Activated CD4-positive, alpha-beta T cell treated with anti-CD3 and anti-CD28 coated beads for 4 hours (primary cell): ENCODE measurements at places on chromosomes 6 and 20.

DNA sequence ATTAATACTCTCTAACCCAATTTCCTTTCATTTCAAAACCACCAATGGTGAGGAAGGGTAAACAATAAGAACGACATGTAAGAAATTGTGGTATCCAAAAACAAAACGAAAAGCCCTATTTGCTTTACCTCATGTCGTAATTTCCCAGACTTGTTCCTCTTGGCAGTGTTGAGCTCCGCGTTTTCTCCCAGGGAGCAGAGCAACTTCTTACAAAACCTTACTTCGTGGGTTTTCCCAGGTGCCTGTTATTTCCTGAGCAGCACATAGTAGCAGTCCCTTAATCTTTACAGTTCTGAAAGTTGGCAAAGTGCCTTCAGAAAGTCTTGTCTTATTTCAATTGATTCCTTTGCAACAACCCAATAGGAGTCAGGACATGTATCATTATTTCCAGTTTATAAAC is 207.9 kb upstream of the MARCKS start:
- DNase-seq, result no peak

DNA sequence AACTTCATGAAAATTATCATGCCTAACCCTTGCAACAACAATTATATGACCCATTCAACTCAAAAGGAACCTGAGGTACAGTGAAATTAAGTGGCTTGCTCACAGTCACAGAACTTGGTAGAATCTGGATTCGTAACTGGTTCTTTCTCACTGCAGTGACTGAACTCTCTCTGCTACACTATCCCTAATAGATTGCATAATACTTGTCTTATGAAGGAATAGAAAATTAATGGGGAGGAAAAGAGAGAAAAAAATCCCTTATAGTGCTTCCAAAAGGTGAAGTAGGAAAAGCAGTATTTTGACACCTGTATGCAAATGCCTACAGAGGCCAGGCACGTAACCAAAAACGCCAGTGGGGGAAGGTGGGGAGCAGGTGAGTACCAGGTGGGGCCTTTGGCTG is 186.6 kb downstream of the LY86 start:
- no peak for DNase-seq

DNA sequence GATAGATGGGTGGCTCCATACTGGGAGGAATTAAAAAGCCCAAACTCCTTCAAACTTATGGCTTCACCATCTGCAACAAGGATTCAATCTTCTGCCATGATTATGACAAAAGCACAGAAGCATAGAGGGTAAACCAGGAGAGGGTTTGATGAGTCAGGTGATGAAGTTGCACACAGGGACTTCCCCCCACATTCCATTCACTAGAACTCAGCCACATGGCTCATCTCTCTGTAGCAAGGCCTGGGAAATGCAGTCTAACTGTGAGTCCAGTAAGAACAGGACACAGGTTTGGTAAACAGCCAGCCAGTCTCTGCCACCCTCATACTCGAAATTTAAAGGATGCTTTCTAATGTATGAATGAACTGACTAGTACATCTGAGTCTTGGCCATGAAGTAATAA is 142.9 kb downstream of the HIVEP2 start:
- DNase-seq, result peak; percentile 45

DNA sequence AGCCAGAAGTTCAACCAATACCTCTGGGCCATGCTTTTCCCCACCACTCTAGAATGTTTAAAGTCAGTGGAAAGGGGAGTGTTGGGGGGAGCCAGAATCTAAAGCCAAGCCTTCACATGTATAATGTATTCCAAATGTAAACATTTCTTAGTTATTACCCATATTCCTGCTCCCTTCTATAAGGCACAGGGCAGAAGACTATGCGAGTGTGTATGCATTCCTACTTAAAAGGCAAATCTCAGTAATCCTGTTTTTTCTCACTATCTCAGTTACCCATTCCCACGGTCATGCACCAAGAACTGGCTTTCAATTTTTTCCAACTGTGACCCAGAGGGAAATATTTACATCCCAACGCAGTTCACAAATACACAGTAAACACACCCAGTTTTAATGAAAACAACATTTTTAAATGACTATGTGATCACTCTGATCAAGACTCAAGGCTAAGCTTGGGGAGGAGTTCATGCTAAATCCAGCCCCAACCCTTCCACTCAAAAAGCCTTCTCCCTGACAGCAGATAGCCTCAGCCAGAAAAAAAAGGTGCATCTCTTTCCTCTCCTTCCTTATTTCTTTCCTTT is 57.5 kb downstream of the EPB41L2 start:
- no peak for DNase-seq

DNA sequence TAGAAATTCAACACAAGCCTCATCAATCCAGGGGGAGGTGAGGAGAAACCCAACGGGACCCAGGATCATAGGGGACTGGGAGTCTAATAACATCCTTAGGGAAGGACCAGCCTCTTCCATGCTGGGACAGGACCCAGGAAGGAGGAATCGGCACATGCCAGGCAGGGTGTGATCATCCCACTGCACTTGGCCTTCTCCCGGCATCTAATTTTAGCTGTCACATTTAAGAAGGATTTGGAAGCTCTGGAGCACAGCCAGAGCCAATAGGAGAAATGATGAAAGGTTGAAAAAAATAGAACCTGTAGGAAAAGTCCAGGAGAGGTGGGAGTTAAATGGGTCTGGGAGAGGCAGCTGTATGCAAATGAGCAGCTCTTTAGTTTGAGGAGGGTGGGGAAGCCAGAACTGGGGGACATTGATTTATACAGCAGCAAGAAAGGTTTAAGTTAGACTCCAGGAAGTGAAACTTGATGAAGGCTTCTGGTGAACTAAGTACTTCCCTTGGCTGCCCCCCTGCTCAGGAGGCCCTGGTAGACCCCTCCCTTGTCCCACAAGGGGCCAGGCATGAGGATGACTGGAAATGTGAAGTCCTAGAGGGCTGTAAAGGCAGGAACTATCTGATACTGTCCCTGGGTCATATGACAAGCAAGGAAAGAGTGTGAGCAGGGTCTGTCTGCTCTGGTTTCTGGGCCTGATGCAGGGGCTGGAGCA is 260.3 kb downstream of the LRFN2 start:
- DNase-seq, result no peak

GRCh38 chr6:122681705-122682104 is 71.5 kb downstream of the PKIB start:
- no peak for DNase-seq

DNA sequence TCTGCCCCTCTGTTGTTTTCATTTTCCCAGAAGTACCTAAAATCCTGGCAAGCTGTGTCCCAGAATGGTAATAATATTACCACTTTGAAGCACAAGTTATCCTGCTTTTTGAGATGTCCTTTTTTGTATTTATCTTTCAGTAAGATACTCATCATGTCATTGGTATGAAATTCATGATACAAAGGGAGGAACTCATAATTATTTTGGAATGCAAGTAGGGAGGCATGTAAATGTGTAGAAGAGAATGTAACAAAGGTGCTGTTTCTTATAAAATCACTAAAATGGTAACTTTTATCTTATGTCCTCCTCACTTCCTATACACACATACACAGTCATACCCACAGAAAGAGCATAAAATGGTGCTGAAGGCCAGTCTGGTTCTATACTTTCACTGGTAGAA is 109.9 kb downstream of the CD2AP start:
- DNase-seq, result no peak

GRCh38 chr20:62543470-62544302 is 67.9 kb upstream of the GATA5 start:
- DNase-seq, result no peak
